ENCODE measurements at places on chromosomes 7 and 10.
A peak's percentile ranks its signal among the peaks of the same experiment; 100 is the strongest.

DNA sequence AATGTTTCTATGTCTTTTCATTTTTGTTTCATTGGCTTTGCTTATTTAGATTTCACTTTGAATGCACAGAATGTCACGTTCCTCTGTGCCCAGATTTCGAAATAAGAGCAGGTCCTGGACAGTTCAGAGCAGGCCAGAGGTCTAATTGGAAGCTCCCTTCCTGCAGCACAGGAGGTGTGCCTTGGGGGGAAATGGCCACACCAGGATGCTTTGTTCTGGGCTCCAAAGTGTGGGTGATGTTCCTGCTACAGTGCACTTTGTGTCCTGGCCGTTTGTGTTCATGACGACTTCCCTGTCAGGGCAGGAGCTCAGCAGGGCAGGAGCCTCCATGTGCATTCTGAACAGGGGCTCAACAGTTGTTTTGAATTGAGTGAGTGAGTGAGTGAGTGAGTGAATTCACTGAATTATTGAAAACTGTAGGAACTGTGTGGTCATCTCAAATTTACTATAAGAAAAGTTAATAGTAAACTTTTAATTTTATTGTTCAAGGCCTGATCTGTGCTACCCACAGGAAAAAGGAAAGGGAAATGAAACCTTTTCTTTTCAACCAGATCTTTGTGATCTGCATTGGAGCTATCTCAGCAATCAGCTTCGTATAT, 109.5 kb upstream of the GJD4 start:
- no peaks in the 10 kb centered on the region for H3K4me1 ChIP-seq
- H3K36me3 ChIP-seq: no peaks in the 10 kb centered on the region
- DNase-seq: no peak
- H3K27me3 ChIP-seq: no peaks in the 10 kb centered on the region
- no peak overlapping the region for H3K27ac ChIP-seq

- DNase-seq: no peak
- H3K4me3 ChIP-seq: no peak overlapping the region
- H3K4me1 ChIP-seq: no peaks in the 10 kb centered on the region
- H3K36me3 ChIP-seq: no peaks in the 10 kb centered on the region
Observed at GRCh38 chr7:41067576-41067975, 635.3 kb downstream of the INHBA start.

DNA sequence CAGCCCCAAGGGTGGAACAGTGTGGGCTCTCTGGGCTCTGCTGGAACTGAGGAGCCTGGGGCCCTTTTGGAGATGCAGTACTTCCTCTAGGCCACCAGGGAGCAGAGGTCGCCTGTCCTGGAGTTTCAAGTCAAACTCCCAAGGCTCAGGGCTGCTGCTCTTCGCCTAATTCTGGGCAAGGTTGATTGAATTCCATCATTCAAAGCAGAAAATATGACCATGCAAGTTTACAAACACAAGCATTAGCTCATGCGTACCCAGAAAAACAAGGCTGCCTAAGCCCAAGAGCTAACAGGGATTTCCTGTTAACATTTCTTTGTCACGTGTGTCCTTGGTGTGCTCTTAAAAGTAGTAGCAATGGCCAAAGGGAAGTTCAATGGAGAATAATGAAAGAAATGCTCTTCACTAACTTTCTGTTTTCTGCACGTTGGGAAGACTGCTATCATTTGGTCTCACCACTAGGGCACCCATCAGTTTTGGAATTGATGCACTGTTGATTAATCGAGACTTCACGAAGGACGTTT, 20.1 kb downstream of the LDB3 start:
- H3K27me3 ChIP-seq: peaks cover 5% of the 10 kb centered on the region
- peak; percentile 77 for DNase-seq
- no peak overlapping the region for H3K27ac ChIP-seq
- peaks cover 7% of the 10 kb centered on the region for H3K4me1 ChIP-seq
- no peaks in the 10 kb centered on the region for H3K36me3 ChIP-seq

- no peak overlapping the region for H3K27ac ChIP-seq
- H3K4me3 ChIP-seq: no peak overlapping the region
- H3K27me3 ChIP-seq: no peaks in the 10 kb centered on the region
- DNase-seq: no peak
- no peaks in the 10 kb centered on the region for H3K4me1 ChIP-seq
- H3K36me3 ChIP-seq: no peaks in the 10 kb centered on the region
Observed at GRCh38 chr7:66522518-66522917, 106.2 kb upstream of the KCTD7 start.

All from fibroblast of lung (primary cell).